ENCODE measurements at places on chromosomes 11 and 22.

DNA sequence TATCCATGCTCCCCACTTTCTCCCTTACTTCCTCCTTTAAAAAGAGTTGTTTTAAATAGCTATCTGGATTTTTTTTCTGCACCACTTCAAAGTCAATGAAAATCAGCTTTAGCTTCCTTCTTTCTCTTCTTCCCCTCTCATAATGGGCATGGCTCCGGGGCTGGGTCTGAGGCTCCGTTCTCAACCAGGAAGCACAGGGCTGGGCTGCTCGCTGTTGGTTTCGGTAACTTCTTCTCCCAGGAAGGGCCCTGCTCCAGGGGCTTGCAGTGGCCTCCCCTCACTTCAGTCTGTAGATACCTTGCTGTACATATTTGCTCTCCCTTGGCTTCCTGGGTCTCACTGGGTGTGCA lies 23.8 kb downstream of the MICAL2 start:
- no peak for DNase-seq

GRCh38 chr11:30786256-30787110 lies 200.3 kb upstream of the MPPED2 start:
- DNase-seq: no peak

- no peak for DNase-seq
Measured at GRCh38 chr11:3942160-3942955, 86.9 kb downstream of the STIM1 start.

DNA sequence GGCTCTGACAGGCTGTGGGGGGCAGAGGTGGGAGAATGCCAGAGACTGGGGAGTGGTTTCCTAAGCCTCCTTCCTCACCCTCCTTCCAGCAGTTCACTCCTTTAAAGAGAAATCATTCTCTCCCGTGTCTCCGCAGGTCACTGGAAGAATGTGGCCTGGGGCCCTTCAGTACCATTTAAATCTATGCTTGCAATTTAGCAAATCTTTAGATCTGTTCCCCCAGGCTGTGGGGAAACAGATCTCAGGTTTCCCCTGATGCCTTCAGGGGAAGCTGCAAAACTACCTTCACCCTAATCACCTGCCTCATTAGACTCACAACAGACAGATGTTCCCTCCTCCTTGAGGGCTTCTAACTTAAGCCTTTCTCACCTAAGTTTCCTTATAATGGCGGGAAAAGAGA lies 55.3 kb downstream of the KIRREL3 start:
- no peak for DNase-seq

DNA sequence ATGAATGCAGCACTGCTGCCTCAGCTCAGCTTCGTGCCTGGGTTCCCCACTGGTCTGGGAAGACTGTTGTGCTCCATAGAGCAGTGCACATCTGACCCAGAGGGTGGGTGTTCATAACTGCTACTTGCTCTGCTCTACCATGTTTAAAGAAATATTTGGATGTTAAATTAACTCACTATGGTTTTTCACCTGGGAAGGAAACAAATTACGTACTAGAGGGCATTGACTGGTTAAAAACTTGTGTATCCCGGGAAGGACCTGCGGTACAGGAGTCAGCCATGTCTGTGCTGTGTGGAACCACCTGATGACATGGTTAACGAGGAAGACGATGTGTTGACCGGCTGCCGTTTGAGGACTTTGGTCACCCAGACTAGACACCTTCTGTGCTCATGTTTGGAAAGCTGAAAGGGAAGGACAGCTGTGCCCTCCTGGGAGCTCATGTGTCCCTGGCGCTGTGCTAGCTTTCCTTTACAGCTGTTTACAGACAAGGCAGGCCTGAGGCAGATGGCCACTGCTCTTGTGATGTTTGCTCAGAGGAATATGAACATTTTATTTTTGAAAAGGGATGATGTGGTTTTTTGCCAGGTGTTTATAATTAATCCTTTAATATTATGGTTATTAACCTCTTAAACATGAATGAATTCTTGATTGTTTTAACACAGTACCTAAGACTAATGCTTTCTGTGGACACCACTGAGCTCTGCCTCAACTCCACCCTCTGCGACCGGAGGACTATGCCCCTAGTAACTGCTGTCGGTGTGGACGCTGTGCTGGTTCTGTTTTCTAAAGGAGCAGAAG lies 14.3 kb upstream of the AIFM3 start:
- DNase-seq: no peak

GRCh38 chr11:74025467-74026166 lies 16.7 kb upstream of the UCP3 start:
- no peak for DNase-seq

DNA sequence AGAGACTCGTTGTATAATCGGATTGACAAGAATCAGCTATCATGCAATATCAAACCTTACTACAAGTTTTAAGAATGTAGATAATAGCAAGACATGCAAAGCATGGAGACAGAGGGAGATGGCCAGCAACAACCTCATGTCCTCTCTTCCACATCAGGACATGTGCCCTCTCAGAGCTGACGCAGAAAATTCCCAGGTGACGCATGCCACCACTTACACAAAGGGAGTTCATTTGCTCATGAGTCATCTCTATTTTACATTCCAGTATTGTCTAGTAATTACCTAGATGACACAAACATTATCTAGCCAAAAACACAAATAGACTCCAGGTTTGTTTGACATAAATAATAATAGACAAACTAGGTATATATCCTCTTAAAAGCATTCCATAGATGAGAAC lies 38.1 kb upstream of the OPCML start:
- no peak for DNase-seq

GRCh38 chr11:72730737-72731136 lies 21.5 kb downstream of the ARAP1 start:
- DNase-seq: no peak

- DNase-seq: no peak
Measured at GRCh38 chr11:34406413-34406812, 32.3 kb upstream of the CAT start.

DNA sequence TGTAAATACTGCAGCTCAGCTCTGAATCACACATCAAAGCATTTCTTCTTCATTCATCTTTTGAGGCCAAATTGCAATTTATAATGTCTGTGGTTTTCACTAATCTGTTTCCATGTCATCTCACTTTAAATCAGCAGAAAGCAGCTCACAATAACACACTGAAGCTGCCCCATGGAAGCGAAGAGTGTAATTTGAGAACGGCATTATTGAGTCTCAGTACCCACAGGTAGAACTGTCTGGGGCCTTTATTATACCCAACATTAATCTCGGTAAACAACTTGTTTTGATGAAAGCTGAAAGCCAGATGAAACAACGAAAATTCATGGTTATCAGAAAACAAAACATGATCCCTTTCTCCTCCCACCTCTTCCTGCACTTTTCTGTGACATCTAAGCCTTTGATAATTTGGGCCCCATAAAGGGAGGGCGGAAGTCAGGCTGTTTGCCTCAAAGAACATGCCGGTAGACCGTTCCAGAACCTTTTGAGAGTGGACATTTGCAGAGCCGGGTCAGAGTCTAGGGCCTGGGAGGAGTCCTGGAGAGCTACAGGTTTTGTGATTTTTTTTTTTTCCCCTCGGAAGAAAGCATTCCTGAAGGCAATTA lies 68.2 kb upstream of the SESN3 start:
- no peak for DNase-seq

DNA sequence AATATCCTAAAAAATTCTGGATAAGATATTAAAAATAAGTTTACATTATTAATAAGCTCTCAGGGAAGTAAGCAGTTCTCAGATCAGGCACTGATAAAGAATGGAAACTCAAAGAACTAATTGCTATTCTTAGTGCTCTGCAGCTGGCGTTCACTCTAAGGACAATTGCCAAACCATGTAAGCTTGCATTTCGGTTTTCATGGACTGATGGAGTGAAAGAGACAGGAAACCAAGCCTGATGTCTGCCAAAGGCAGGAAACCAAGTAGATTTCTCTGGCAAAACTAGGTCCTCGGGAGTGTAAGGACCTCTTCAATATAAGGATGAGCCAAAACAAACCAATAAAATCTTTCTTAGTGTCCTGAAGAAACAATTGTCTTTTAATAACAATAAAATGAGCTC lies 355.2 kb downstream of the RAB38 start:
- no peak for DNase-seq

DNA sequence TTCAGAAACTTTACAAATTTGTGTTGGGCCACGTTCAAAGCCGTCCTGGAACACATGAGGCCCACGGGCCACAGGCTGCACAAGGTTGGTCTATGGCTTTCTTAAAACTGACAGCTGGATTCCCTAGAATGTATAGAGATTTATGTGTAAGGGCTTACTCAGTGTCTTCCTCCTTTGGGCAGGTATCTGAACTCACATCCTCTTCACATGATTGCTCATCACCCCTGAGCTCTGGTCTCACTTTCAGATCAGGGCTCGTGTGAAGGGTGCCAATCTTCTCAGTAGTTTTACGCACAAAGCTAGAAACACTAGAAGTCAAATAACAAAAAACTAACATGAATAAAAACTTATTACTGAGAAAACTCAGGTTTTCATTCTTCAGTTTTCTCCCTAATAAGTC lies 27.1 kb downstream of the HPS5 start:
- no peak for DNase-seq

- no peak for DNase-seq
Measured at GRCh38 chr11:115379528-115379927, 124.7 kb downstream of the CADM1 start.

- DNase-seq: no peak
Measured at GRCh38 chr11:89405629-89406028, 85.5 kb downstream of the NOX4 start.

DNA sequence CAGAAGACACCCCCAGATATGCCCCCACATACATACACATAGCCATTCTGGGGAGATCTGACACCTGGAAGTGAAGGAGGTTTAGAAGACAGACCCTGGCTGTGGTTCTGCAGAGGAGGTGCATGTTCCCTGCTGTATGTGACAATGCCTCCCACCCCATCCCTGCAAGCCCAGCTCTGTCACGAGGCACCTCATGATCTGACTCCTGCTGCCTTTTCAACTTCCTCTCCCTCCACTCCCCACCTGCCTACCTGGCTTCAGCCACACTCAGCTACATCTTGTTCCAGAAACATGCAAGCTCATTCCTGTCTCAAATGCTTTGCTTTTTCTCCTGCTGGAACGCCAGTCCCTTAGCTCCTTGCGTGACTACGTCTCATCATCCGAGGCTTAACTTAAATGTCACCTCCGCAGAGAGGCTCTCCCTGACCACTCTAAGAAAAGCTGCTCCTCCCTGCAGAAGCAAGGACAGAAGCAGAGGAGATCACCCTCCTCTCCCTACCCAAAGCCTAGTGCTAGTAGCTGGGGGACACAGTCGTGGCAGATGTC lies 114.5 kb downstream of the FEZ1 start:
- no peak for DNase-seq

GRCh38 chr11:67636962-67637361 lies 2.6 kb downstream of the TBX10 start:
- no peak for DNase-seq

- DNase-seq: peak; percentile 28
Measured at GRCh38 chr22:36775586-36775963, 344 bp downstream of the IFT27 start.

GRCh38 chr22:23013612-23014011 lies 56.7 kb upstream of the GNAZ start:
- no peak for DNase-seq

DNA sequence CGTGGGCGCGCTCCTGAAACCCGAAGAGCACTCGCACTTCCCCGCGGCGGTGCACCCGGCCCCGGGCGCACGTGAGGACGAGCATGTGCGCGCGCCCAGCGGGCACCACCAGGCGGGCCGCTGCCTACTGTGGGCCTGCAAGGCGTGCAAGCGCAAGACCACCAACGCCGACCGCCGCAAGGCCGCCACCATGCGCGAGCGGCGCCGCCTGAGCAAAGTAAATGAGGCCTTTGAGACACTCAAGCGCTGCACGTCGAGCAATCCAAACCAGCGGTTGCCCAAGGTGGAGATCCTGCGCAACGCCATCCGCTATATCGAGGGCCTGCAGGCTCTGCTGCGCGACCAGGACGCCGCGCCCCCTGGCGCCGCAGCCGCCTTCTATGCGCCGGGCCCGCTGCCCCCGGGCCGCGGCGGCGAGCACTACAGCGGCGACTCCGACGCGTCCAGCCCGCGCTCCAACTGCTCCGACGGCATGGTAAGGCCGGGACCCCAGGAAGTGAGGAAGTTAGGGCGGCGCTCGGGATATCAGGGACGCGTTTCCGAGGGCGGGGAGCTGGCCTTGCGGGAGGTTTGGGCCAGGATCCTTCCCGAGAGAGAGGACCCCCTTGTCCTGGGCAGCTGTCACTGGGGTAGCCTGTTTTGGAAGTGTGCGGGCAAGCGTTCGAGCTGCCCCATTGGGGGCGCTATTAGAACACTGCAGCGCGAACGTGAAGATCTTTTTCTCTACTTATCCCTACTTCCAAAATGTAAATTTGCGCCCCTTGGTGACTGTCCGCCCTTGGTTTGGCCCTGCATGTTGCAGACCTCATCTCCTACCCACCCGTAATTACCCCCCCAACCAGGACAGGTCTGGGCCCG lies 796 bp downstream of the MYOD1 start:
- DNase-seq: no peak

DNA sequence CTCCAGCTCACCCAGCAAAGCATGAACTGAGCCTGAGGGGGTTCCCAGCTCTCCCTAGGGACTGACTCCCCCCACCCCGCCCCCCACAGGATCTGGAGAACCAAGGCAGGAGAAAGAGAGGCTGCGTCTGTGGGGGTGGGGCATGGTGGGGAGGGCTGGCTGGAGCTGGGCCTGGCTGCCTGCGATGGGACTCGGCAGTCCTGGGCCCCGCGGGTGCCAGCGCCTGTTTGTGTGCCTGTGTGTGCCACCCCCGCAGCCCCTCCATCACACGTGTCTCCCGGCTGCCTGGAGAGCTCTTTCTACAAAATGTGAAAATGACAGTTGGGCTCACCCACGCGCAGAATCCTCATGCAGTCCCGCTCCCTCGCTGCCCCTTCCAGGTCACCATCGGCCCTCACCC lies 46.8 kb downstream of the CACNA1I start:
- no peak for DNase-seq

- no peak for DNase-seq
Measured at GRCh38 chr11:84720706-84721402, 906.3 kb downstream of the DLG2 start.

DNA sequence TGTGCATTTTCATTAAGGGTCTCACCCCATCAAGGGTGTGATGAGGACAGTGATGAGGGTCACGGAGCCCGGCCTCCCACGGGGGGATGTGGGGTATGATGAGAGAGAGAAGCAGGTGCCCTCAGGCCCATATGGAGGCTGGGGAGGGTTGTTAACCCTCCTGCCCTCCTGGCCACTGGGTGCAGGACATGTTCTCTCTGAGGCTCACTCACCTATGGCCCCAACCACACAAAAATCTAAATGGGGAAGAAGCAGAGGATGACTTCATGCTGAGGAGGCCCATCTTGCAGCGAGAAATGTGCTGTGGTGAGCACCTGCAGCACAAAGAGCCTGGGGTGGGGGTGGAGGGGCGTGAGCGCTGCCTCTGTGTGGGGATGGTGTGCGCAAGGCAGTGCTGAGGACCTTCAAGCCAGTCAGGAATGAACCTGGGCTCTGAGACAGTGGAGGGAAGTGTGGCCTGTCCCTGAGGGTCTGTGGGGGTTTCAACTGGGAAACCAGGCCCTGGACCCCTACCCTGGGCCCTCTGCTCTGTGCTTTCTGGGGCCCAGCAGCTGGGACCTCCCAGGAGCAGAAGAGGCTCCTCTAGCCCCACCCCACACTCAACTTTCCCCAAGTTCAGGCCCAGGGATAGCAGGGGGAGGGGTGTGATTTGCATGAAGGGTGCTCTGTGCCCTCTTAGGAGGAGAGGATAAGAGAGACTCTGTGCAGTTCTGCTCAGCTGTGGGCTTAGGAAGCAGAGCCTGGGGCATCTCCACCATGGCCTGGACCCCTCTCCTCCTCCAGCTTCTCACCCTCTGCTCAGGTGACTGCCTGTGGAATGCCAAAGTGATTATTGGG lies 43.0 kb upstream of the TOP3B start:
- DNase-seq: no peak

- DNase-seq: no peak
Measured at GRCh38 chr22:43301866-43302265, 41.3 kb downstream of the SCUBE1 start.

Measured in effector CD4-positive, alpha-beta T cell (primary cell).